ENCODE measurements at places on chromosomes 5 and 9. TPM values are rescaled to one million over a fixed set of nuclear protein-coding genes. Genes with fewer than 3 reads are reported as not detected.

TAS2R1 gene
- not detected for total RNA-seq

DNA sequence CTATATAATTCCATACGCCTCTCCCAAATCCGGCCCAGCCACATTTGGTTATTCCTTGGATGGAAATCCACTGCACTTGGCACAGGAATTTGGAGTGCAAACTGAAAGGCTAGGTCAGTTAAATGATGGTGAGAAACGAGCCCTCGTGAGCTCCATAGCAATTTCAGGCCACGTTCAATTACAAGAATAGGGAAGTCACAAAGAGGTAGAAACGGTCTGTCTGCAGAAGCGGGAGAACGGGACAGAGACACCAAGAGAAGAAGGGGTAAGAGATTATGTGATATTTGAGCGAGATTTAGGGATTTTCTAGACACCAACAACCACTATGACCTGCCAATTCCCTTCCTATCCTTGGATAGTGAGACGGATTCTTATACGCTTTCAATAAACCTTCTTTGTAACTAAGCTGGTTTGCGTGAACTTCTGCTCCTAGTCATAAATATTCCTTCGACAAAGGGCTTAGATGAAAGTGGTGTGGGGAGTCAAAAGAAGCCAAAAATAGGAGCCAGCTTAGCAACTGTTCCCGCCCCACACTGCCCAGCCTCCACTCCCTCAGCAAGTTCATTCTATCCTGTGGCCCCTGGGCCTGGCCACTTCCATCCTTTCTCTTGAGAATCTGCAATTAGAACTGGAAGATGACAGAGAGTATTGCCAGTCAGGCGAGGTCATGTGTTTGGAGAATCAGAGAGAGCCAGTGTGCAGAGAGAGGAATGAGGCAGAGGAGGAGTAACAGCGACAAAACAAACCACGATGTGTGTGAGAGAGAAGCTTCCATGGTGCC lies 118.4 kb downstream of the ZNF608 start:
- no peak overlapping the region for H3K4me3 ChIP-seq
- no peak for DNase-seq
- H3K27me3 ChIP-seq, result peaks cover 23% of the 10 kb centered on the region
- no peaks in the 10 kb centered on the region for H3K36me3 ChIP-seq
- H3K4me1 ChIP-seq, result no peaks in the 10 kb centered on the region

DNA sequence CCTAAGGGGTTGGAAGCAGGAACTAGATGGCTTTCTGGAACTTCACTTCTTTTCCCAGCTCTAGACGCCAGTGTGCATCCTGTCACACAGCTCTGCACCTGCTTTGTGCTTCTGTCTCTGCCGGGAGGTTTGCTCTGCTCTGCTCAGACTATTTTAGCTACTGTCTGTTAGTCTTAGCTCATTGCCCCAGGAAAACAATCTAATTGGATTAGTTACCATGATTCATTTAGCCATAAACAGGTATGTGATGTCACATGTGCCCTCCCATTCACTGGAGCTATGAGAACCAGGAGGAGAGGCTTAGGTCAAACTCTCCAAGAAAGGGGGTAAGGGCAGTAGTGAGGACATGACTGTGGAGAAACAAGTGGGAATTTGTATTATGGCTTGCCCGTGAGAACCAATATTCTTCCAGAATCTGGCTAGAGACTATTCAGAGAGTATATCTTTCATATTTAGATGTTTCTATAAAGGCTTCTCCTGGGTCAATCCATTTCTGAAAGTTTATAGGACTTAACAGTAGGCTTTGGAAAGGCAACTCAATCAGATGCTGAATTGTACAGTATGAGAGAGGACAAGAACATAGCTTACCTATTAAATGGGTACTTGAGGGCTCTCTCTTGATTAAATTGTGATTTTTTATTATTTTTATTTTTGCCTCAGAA lies 22.4 kb upstream of the NREP start:
- no peak overlapping the region for H3K4me3 ChIP-seq
- no peak for DNase-seq
- no peaks in the 10 kb centered on the region for H3K36me3 ChIP-seq
- no peak overlapping the region for H3K27ac ChIP-seq
- H3K27me3 ChIP-seq, result peaks cover 15% of the 10 kb centered on the region

SLC28A3 gene
- total RNA-seq, result 0.23 TPM

- H3K4me1 ChIP-seq, result no peaks in the 10 kb centered on the region
- H3K27me3 ChIP-seq, result peaks cover 6% of the 10 kb centered on the region
- no peak for DNase-seq
- H3K4me3 ChIP-seq, result no peak overlapping the region
Measured at GRCh38 chr9:109476642-109477257, 21.4 kb downstream of the PTPN3 start.

SUSD1 gene
- total RNA-seq, result 3.6 TPM

MUSK gene
- not detected for total RNA-seq

DNA sequence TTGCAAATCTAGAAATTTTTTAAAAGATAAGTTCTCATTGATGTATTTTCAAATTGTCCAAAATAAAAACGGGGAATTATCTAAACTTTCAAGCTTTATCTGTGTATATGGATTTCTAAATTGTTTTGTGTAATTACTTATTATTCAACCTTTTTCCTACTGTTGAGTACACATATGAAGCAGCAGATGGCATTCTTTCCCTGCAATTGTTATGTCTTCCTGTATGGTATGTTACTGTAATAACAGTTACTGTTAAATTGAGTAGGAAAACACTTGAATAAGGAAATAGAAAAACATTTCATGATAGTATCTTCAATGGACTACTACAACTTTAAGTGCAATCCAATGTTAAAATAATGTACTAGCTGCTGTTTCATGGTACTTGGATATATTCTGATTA lies 124.8 kb downstream of the RANBP17 start:
- H3K36me3 ChIP-seq, result no peaks in the 10 kb centered on the region
- no peak overlapping the region for H3K27ac ChIP-seq
- no peaks in the 10 kb centered on the region for H3K4me1 ChIP-seq
- no peaks in the 10 kb centered on the region for H3K27me3 ChIP-seq
- no peak for DNase-seq
- no peak overlapping the region for H3K4me3 ChIP-seq

DNA sequence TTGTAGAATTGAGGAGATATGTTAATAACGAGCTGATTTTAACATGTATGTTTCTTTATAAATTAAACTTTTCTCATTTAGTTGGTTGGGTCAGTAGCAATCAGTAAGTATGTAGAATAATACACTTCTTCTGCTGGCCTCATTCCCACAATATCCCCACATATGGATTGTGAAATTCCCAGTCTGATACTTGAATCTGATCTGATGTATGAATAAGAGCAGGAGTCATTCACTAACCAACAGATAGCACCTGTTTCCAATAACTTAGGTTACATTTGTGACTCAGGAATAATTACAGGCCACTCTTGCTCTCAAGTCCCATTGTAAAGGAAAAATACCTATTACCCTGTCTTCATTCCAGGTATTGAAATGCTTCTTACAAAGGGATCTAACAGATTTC lies 23.9 kb downstream of the SLC36A1 start:
- no peak overlapping the region for H3K4me3 ChIP-seq
- H3K4me1 ChIP-seq, result no peaks in the 10 kb centered on the region
- H3K27me3 ChIP-seq, result no peaks in the 10 kb centered on the region

MCIDAS gene
- total RNA-seq, result 0.18 TPM

DNA sequence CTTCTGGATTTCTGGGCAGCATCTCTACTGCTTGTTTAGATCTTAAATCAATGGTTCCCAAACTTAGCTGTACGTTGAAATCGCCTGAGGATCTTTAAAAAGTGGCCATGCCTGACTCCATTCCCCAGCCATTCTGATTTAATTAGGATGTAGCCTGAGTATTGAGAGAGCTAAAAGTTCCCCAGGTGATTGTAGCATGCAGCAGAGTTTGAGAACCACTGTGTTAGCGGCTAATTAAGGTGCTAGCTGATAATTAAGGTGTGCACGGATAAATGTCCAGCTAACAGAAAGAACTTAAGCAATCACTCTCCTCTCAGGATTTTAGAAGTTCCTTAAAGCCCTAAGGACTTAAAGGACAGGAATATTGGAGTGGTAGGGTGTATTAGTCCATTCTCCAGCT lies 89.1 kb downstream of the NMUR2 start:
- H3K4me3 ChIP-seq, result no peak overlapping the region
- H3K36me3 ChIP-seq, result no peaks in the 10 kb centered on the region
- no peaks in the 10 kb centered on the region for H3K4me1 ChIP-seq
- DNase-seq, result no peak
- H3K27me3 ChIP-seq, result peaks cover 1% of the 10 kb centered on the region
- H3K27ac ChIP-seq, result no peak overlapping the region

PSMD5 gene
- 55.3 TPM for total RNA-seq

- H3K27me3 ChIP-seq, result peaks cover 3% of the 10 kb centered on the region
- no peak overlapping the region for H3K4me3 ChIP-seq
- no peaks in the 10 kb centered on the region for H3K36me3 ChIP-seq
Measured at GRCh38 chr5:61637566-61637965, 305.5 kb downstream of the ZSWIM6 start.

Measured in activated CD8-positive, alpha-beta T cell treated with anti-CD3 and anti-CD28 coated beads for 36 hours (primary cell).